Vagina (tissue), 2 donors: ENCODE measurements at places on chromosomes 1 and 21. TPM values are rescaled to one million over a fixed set of nuclear protein-coding genes. Genes with fewer than 3 reads are reported as not detected.

PSMA5 gene
- total RNA-seq, result 23.1 TPM

C1orf21 gene
- total RNA-seq, result 24.1 TPM

DNA sequence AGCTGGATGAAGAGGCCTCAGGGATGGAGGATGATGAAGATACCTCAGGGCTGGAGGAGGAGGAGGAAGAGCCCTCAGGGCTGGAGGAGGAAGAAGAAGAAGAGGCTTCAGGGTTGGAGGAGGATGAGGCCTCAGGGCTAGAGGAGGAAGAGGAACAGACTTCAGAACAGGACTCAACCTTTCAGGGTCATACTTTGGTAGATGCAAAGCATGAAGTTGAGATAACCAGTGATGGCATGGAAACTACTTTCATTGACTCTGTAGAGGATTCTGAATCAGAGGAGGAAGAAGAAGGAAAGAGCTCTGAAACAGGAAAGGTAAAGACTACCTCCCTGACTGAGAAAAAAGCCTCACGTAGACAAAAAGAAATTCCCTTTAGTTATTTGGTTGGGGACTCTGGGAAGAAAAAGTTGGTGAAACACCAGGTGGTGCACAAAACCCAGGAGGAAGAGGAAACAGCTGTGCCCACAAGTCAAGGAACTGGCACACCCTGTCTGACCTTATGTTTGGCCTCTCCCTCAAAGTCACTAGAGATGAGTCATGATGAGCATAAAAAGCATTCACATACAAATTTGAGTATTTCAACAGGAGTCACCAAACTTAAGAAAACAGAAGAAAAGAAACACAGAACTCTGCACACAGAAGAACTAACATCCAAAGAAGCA lies 15.4 kb downstream of the L1TD1 start:
- DNase-seq, result no peak
- no peaks in the 10 kb centered on the region for H3K27me3 ChIP-seq
- no peak overlapping the region for H3K4me3 ChIP-seq

GRCh38 chr1:58805716-58806571 lies 22.1 kb upstream of the JUN start:
- no peaks in the 10 kb centered on the region for H3K27me3 ChIP-seq
- no peaks in the 10 kb centered on the region for H3K36me3 ChIP-seq
- H3K27ac ChIP-seq, result no peak overlapping the region
- H3K4me1 ChIP-seq, result peaks cover 16% of the 10 kb centered on the region
- no peak overlapping the region for H3K4me3 ChIP-seq

DNA sequence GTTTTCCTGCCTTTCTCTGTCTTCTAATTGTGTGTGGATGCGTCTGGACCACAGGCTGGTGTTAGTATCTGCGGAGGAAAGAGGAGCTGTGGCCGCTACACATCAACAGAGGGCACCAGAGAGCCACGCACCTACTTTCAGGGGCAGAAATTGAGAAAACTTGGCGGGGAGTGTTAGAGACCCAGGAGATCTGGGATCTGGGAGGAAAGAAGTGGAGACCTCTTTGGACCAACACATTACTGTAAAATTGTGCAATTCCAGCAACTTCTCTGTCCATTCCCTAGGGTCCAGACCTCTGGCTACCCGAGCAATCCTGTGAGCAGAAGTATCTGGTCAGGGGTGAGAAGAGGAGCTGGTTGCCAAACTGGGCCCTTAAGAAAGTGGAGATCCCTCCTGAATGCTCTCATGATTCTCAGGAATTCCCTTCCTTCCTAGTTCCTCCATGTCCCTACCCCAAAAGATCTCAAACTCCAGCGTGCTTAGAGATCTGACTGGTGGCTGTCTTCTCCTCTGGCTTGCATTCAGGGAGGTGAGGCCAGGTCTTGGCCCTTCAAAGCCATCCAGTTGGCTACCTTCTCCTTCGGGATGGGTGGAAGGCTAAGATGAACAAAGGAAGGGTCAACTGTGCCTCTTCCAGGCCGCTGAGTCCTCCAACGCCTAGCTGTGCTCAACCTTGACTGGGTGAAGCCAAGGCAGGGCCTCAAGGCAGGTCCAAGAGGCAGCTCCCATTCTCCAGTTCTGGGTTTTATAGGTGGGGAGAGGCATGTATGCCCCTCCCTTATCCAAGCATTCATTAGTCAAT lies 1.2 kb upstream of the KIRREL1 start:
- DNase-seq, result peak; percentile 95
- no peaks in the 10 kb centered on the region for H3K27me3 ChIP-seq
- H3K4me1 ChIP-seq, result peaks cover 32% of the 10 kb centered on the region
- H3K4me3 ChIP-seq, result peak overlapping the region; percentile 97
- H3K27ac ChIP-seq, result peak overlapping the region; percentile 98

RGS8 gene
- not detected for total RNA-seq

GRCh38 chr1:35864813-35865212 lies 18.2 kb upstream of the AGO1 start:
- no peaks in the 10 kb centered on the region for H3K4me1 ChIP-seq
- H3K27ac ChIP-seq, result no peak overlapping the region
- no peaks in the 10 kb centered on the region for H3K27me3 ChIP-seq
- no peak for DNase-seq
- no peaks in the 10 kb centered on the region for H3K36me3 ChIP-seq
- H3K4me3 ChIP-seq, result no peak overlapping the region

MPL gene
- total RNA-seq, result not detected

GRCh38 chr21:14452031-14452726 lies 69.2 kb upstream of the HSPA13 start:
- no peak overlapping the region for H3K27ac ChIP-seq
- H3K4me3 ChIP-seq, result no peak overlapping the region
- no peaks in the 10 kb centered on the region for H3K36me3 ChIP-seq
- no peaks in the 10 kb centered on the region for H3K27me3 ChIP-seq
- H3K4me1 ChIP-seq, result no peaks in the 10 kb centered on the region

FCER1G gene
- total RNA-seq, result 64.8 TPM

DNA sequence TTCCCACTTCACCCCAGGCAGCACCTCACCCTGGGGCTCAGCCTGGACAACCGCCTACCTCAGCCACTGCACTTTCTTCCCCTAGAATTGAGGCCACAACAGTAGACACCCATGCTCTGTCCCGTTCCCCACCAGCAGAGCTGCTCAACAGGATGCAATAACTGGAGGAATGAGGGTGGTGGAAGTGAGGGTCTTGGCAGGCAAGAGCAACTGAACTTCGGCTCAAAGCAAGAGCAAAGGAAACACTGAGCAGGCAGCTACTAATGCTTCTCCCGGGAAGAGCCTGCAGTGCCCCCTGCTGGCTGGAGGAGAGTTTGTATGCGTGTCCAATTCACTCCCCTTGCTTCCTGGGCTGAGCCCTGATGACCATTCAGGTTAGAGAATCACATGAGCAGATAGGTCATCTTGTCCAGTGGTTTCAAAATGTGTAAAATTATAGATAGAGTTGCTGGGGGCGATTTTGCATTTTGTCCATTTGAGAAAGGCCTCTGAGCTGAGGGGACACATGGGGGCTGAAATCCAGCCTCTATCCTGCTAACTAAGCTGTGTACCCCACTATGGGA lies 13.9 kb downstream of the NT5C1A start:
- DNase-seq, result no peak
- no peak overlapping the region for H3K27ac ChIP-seq
- no peaks in the 10 kb centered on the region for H3K27me3 ChIP-seq
- no peak overlapping the region for H3K4me3 ChIP-seq
- no peaks in the 10 kb centered on the region for H3K4me1 ChIP-seq

TRIM33 gene
- total RNA-seq, result 35.8 TPM

- peak overlapping the region; percentile 78 for H3K27ac ChIP-seq
- peaks cover 46% of the 10 kb centered on the region for H3K4me1 ChIP-seq
- H3K27me3 ChIP-seq, result no peaks in the 10 kb centered on the region
- no peaks in the 10 kb centered on the region for H3K36me3 ChIP-seq
Observed at GRCh38 chr21:44013380-44014088, 1.4 kb downstream of the TRAPPC10 start.

PPP1R15B gene
- 42.0 TPM for total RNA-seq

OPRD1 gene
- 2.2 TPM for total RNA-seq
